ENCODE measurements at places on chromosomes 5 and 9.

DNA sequence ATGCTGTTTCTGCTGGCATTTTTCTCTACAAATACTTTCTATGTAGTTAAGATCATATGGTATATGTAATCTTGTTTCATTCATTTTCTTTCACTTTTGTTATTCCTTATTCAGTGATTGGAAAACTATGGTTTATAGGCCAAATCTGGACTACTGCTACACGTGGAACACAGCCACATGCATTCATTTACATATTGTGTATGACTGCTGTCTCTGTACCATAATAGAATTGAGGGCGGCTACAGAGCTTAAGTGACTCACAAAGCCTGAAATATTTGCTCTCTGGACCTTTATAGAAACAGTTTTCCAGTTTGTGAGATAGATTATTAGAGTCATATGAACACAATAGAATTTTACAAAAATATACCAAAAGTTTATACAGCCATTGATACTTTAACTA, 133.6 kb upstream of the CDKN2B start:
- no peak for DNase-seq

DNA sequence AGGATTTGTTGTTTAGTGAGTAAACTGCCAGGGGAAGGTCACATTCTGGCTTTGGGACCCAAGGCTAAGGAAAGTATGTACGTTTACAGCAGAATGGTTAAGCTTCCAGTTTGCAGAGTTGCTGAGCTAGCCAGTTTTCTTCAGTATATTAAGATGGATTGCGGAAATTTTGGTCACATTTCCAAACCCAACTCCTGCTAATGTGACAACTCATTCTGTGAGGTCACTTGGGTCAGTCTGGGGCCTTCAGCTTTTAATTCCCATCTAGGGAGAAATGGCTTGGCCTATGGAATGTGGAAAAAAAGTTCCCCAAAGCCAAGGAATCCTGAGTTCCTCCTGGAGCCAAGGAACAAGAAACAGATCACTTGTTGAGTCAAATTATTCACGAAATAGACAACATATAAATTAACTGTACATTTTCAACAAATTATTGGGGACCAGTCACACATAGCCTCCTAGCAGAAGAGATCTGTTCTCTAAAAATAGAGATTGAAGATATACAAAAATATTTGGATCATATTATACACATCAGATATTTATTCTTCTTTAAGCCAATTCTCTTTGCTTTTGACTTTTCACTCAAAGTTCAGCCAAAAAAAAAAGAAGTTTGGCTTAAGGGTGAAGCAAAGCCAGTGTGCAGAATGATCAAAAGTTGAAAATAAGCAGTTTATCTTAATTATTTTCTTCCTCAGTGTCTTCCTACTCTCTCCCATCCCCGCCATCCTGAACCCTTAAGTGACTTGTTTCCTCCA, 8.8 kb downstream of the KCNV2 start:
- DNase-seq = no peak

GRCh38 chr5:180208038-180208434, 975 bp downstream of the RASGEF1C start:
- DNase-seq = no peak

DNA sequence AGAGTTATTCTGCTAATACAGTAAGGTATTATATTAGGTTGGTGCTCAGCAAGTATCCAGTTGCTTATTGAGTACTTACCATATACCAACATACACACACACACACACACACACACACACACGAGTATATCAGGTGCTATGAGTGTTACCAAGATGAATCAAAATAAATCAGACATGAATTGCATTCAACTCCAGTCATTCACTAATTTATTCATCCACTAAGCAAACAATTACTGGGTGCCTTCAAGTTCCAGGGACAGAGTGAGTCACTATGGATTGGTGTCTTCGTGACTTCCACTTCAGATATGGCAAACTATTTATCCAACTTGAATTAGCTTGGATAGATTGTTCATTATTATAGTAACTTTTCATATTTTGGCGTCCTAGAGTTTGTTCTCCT, 140.7 kb upstream of the SLC44A1 start:
- no peak for DNase-seq

GRCh38 chr5:114544561-114544960, 182.7 kb downstream of the KCNN2 start:
- DNase-seq = no peak

GRCh38 chr5:153700940-153701339, 210.5 kb downstream of the GRIA1 start:
- no peak for DNase-seq

- DNase-seq = no peak
These were observed 23.6 kb downstream of the DRD1 start for GRCh38 chr5:175420383-175420782.

- no peak for DNase-seq
These were observed 49.4 kb downstream of the GGTA1 start for GRCh38 chr9:121450241-121450640.

GRCh38 chr5:179217956-179218942, 127.0 kb downstream of the ADAMTS2 start:
- no peak for DNase-seq

DNA sequence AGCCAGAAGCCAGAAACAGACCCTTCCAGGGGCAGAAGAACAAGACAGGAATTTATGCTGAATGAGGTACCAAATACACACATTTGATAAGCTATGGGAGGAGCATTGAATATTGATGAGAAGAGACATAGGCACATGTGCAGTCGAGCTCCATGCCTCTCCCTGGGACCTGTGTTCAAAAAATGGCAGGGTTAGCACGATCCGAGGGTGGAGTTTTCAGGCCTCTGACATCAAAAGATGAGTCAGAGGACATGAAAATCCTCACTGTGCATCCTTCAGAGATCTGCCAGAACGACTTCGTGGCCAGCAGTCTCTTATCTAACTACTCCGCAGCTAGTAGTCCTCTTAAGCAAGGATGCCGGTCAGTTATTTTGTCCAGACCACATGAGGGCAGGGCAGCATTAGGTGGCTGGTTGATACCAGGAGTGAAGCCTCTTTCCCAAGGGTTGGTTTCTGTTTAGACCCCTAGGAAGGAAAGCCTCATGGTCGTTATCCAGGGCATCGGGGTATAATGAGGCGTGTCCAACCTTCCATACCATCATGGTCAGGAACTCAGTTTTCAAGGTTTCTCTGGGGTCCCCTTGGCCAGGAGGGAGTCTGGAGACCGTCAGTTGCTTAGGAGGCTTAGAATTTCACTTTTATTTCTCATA, 11.6 kb upstream of the CMBL start:
- no peak for DNase-seq

- DNase-seq = no peak
These were observed 89.2 kb downstream of the RAPGEF6 start for GRCh38 chr5:131545845-131546244.

DNA sequence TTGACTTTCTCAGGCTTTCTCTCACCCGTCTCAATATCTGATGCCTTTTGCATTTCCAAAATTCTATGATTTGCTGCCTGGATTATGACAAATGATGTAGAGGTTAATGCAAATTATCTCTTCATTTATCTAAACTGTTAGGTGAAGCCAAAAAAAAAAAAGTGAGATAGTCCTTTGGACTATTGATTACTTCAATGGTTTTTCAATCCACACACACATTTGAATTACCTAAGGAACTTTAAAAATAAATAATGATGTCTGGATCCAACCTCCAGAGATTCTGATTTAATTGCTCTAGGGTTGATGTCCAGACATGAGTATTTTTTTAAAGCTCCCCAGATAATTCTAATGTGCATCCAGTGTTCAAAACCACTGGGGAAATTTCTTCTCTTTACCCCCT, 379.4 kb downstream of the SPATA31D1 start:
- DNase-seq = no peak

DNA sequence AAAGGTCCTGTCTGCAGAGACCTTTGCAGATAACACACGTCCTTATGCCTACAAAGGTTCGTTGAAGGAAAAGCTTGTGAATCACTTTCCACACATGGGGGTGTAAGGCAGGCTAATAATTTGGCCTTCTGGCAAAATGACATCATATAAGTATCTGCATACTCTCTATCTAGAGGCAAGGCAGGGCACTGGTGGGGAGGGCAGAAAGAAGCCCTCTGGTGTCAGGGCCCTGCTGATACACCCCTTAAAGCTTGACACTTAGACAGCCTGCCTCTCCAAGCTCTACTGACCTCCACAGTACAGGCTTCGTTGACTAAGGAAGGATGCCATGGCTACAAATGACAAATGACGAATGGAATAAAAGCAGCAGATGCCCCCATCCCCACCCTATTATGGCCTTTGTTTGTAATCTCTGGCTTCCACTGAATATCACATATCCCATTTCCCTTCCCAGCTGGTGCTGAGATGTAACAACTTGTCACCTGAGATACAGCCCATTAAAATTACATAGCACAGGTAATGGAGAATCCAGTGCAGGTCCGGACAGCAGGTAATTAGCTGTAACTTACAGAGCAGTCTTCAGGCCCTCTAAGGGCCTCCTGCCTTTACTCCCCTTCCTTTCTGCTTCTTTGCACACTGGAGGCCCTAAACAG, 76.9 kb upstream of the IFNK start:
- DNase-seq = no peak

DNA sequence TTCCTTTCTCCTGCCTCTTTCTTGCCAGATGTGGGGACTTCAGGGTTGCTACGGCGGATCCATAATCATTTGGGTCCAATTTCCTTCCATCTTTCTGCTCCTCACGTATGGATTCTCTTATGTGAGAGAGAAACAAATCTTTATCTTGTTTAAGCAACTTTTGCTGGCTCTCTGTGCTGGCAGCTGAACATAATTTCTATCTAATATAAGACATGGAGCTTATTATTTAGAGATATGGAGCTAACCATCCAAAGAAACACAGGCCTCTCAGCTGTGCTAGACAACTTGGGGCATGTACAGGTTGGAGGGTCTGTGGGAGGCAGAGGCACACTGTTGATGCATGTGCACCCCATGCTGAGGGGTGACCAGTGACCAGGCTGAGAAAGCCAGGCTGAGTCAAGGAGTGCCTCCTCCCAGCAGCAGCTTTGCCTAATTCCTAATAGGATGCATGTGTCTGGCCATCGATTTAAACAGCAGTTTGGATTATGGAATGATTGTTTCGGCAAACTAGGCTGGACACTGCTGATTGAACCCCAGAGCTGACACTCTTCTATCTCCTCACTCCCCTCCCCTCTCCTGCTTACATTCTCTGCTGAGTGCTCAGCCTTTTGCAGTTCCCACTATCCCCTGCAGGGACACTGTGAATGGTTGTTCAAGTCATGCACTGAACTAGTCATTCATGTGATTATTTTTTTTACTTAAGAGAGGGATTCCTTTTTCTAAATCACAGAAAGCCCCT, 195.8 kb downstream of the ERCC6L2 start:
- DNase-seq = no peak

- no peak for DNase-seq
These were observed 147.5 kb downstream of the PAM start for GRCh38 chr5:102902647-102903046.

GRCh38 chr5:143322176-143322575, 81.3 kb downstream of the NR3C1 start:
- DNase-seq = no peak

- no peak for DNase-seq
These were observed 109.1 kb downstream of the ZNF462 start for GRCh38 chr9:106972082-106972481.

- no peak for DNase-seq
These were observed 12.0 kb downstream of the ZNF622 start for GRCh38 chr5:16453609-16454008.

GRCh38 chr9:97848480-97849237, 4.4 kb upstream of the FOXE1 start:
- DNase-seq = no peak

DNA sequence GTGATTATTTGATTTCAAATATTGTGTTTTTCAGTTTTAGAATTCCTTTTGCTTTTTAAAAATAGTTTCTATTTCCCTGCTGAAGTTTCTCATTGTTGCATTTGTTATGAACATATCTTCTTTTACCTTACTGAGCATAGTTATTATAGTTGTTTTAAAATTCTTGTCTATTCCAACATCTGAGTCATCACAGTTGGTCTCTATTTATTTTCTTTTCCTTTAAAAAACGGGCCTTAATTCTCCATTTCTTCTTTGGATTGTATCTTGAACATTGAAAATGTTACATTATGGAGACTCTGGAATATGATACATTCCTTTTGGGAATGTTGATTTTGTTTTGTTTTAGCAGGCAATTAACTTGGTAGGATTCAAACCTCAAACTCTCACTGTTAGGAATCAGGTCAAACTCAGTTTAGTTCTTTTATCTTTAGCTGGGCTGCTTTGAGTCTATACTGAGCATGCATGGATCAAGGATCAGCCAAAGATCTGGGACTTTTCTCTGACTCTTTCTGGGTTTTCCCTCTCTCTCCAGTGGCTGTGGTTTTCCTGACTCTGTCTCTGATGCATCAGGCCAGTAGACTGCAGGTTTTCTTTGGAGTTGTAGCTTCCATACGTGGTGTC, 70.3 kb downstream of the TEK start:
- DNase-seq = no peak

DNA sequence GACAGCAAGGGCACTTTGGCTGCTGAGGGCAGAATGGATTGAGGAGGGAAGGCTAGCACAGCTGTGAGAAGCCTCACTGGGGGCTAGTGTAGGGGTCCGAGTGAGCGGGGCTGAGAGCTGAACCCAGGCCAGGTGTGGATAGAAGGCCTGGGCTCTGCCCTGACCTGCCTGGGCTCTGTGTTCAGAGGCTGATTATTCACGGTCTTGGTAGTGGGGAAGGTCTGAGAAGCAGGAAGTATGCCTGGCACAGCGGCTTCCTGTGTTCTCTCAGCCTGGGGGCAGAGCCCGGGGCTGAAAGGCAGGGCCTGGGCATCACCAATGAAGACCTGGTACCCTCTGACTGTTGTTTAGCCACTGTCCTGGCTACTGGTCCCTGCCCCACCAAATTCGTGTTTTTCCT, 136.4 kb upstream of the TBC1D2 start:
- no peak for DNase-seq

- no peak for DNase-seq
These were observed 15.1 kb downstream of the ADCY2 start for GRCh38 chr5:7410936-7411511.

GRCh38 chr5:153818626-153819025, 220.1 kb downstream of the FAM114A2 start:
- DNase-seq = no peak

GRCh38 chr9:130414910-130415746, 29.6 kb upstream of the ASS1 start:
- no peak for DNase-seq

GRCh38 chr9:36891341-36891811, 142.7 kb downstream of the PAX5 start:
- no peak for DNase-seq

DNA sequence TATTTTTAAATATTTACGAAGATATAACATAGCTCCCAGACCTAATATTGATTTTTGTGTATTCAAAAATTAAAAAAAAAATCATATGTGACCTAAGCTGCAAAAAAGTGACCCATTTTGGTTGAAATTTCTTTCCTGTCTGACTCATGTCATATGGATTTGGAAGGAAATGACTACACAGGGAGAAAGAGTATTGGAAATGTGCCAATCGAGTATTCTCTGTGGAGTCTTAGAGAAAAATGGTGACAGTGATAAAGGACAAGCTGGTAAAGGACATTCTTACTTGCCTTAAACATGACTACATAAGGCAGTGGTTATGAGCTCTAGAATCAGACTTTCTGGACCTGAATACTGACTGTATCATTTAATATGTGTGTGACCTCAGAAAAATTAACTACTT, 262.9 kb upstream of the PTPRD start:
- no peak for DNase-seq

Data from activated CD8-positive, alpha-beta memory T cell treated with anti-CD3 and anti-CD28 coated beads for 1 hour (primary cell).